ENCODE measurements at places on chromosomes 3 and 15.

- DNase-seq, result no peak
Observed at GRCh38 chr15:75696854-75697259, 15.8 kb downstream of the CSPG4 start.

GRCh38 chr3:127799476-127800222, 22.7 kb downstream of the MGLL start:
- no peak for DNase-seq

GRCh38 chr15:98647026-98647773, 1.1 kb upstream of the IGF1R start:
- DNase-seq, result no peak

DNA sequence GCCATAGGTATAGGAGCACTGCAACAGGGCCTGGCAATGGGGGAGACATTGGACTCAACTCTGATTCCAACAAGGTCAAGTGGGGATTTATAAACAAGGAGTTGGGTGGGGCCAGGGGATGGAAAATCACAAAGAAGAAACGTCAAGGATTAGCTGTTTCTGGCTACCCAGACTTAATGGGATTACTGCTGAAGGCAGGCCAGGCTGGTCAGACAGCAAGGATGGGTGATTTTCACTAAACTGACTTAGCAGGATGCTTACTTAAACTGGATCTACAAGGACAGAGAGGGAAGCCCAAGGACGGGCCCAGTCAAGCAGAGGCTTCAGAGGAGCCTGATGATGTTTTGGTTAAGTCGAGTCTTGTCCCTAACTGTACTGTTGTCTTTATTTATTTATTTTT, 76.2 kb downstream of the USP13 start:
- DNase-seq, result no peak

DNA sequence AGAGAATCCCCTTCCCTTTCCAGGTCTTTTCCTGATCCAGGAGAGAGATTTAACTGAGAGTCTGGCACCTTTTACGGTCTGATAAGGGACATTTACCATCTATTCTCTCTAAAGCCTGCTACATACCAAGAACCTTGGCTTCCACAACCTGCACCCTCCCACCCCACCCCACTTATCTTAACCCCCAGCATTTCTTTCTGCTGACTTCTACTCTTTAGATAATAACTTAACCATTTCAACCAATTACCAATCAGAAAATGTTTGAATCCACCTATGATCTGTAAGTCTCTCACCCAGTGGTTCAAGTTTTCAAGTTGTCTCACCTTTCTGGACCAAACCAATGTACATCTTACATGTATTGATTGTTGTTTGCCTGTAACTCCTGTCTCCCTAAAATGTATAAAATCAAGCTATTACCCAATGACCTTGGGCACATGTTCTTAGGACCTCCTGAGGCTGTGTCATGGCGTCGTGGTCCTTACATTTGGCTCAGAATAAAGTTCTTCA, 74.0 kb downstream of the MCF2L2 start:
- DNase-seq, result no peak

- no peak for DNase-seq
Observed at GRCh38 chr15:33067456-33067855, 127.1 kb downstream of the FMN1 start.

DNA sequence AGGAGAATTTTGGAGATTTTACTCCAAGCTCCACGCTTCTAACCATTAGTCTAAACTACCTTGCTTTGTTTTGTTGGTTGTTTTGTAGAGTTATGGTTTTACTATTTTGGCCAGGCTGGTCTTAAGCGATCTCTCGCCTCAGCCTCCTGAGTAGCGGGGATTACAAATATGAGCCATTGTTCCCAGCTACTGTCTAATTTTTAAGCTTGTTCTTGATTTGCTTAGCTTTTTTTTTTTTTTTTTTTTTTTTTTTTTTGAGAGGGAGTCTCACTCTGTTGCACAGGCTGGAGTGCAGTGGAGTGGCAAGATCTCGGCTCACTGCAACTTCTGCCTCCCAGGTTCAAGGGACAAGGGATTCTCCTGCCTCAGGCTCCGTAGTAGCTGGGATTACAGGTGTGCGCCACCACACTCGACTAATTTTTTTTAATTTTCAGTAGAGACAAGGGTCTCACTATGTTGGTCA, 28.5 kb downstream of the EFCAB12 start:
- DNase-seq, result no peak

- DNase-seq, result no peak
Observed at GRCh38 chr3:128176276-128176833, 23.1 kb downstream of the EEFSEC start.

GRCh38 chr3:168782193-168782592, 686.5 kb upstream of the GOLIM4 start:
- DNase-seq, result no peak

GRCh38 chr3:59107856-59108815, 58.3 kb upstream of the CFAP20DC start:
- DNase-seq, result no peak

DNA sequence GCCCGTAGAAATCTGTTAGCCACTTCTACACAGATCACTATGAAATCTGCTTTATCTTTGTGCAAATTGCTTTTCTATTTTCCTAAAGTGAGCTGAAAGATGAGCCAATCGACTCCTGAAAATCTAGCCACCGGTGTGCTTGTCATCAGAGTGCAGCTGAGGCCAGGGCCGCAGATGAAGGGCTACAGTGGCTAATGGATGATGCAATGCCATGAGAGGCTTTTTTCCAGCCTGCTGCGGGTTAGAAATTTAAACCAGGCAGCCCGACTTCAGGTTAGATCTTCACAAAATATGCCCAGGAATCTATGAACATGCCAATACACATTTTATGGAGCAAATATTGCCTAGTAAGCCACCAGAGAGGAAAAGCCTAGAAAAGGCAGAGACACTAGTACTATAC, 948.2 kb upstream of the CFAP20DC start:
- DNase-seq, result no peak

GRCh38 chr3:64381367-64381766, 156.1 kb upstream of the PRICKLE2 start:
- no peak for DNase-seq

GRCh38 chr15:58492661-58493397, 61.0 kb downstream of the LIPC start:
- DNase-seq, result no peak

- DNase-seq, result no peak
Observed at GRCh38 chr3:49626101-49626581, 48.0 kb upstream of the APEH start.

DNA sequence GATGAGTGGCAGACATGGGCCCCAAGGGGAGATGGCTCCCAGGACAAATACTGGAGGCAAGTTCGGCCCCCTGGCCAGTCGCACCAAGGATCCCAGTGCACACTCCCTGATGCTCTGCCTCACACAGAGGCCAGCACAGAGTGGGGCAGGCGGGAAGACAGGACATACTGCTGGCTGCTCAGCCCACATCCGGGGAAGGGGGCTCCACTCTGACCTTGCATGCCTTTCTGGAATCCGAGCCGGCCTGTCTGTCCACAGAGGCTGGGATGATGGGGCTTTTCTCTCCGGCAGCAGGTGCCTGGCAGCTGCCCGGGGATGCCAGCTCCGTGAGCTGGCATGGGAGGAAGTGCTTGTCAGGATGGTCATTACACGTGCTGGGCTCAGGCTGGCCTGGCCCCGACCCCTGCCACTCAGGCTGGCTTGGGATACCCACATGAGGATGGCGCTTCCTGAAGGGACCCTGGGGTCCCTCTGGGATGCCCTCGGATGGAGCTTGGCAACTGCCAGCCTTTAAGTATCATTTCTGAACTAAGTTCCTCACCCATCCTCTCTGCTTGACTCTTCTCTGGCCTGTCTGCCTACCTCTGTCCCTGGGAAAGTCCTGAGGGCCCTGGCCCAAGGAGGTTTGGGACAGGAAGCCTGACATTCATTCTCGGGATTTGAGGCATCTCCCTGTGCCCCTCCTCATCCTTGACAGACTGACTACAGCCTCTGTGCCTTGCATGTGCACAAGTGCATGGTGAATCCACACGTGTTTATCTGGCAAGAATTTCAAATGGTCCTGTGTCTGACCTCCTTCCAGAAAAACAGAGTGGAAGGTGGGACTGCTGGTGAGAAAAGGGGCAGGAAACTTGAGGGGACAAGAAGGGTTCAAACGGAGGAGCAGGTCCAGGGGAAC, 46.5 kb downstream of the EXOG start:
- no peak for DNase-seq

DNA sequence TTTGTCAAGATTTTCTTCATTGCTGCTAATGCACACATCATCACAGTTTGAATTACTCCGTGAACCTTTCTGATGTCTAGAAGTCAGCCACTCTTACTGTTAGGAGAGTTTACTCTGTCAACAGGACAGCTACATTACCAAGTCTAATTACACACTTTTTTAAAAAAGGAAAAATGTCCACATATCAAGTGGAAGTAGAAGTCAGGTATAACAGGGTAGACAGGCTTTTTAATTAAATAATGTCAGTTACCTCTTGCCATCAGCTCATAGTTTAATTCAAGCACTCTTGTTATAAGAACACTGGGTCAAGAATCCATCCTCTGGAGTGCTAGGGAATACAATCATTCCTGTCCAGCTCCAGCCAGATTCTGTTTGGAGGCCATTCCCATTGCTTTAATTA, 232.8 kb downstream of the TAFA4 start:
- DNase-seq, result no peak

Data from epithelial cell of proximal tubule (primary cell).